Esophagus squamous epithelium (tissue), 5 donors: ENCODE measurements at places on chromosomes 2 and 18.

DNA sequence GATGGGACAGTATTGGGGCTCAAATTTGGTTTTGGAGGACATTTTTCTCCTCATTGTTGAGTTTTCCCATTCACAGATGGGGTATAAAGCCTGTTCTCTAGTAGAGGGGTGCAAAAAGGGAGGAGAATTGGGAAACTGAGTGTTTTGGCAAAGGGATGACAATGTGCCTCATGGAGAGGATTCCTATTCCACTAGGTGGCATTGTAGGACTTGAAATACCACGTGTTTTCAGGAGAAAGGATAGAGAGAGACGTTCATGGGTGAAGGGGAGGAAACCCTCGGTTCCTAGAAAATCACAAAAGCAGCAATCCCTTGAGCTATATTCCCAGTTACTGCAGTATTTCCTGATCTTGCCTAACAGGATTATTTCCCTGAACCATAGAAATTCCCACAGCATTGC is 113.7 kb upstream of the SRD5A2 start:
- no peak for DNase-seq

DNA sequence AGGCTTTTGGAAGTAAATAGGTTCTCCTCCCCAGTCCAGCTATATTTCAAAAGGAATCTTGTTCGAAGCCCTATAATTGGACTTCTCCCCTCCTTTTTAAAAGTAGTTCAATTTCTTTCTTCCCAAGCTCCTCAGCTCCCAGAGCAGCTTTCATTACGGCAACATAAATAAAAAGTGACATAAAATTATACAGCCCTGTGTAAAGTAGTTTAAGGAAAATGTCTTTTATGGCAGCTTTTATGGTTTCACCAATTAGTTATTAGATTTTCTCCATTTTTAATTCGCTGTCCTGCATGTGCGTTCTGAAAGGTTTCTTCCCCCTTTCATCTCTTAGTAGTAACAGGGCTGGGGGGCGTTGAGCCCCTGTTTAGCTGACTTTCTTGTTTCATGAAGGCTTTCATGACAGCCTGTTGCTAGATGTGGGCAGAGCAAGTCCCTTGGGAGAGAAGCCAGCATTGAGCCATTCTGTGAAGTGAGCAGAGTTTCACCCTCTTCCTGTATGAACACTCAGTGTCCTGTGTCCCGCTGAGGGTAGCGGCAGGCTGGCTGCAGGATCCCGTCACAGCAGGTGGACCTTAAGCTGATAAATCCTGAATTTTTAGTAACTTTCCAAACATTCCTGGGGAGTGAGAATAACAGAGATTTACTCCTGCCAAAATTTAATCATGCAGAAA is 229.7 kb upstream of the SPRED2 start:
- DNase-seq = no peak

DNA sequence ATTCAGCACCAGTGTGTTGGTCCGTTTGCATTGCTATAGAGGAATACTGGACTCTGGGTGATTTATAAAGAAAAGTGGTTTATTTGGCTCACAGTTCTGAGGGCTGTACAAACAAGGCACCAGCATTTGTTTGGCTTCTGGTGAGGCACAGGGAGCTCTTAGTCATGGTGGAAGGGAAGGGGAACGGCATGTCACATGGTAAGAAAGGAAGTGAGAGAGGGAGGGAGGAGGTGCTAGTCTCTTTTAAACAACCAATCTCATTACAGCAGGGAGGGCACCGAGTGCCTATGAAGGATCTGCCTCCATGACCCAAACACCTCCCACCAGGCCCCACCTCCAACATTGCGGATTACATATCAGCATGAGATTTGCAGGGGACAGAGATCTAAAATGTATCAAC is 143.9 kb upstream of the DLX2 start:
- no peak for DNase-seq

DNA sequence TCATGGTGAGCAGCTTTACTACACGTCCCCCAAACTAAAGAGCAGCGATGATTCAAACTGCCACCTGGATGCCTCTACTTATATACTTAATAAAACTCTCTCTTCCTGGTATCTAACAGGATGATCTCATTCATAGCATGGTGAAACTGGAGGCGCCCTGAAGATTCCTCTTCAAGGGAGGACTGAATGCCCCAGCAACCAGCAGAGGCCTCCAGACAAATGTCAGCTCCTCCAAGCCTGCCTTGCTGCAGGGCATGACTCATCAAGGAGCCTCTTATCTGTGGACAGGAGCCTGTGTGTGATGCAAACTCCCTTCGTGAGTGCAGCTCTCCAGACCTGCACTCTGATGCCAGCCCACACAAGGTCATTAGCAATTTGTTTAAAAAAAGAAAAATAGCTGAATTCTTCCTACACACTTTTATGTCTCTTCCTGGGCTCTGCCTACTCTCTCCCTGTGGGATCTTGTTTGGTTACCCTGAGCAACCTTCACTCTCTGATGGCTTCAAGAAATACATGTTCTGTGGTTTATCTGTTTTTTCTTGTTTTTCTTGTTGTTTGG is 30.2 kb downstream of the LONRF2 start:
- no peak for DNase-seq

GRCh38 chr2:187986390-187987105 is 305.1 kb upstream of the GULP1 start:
- DNase-seq = no peak

GRCh38 chr18:35463050-35463449 is 34.7 kb downstream of the INO80C start:
- no peak for DNase-seq

- DNase-seq = no peak
Measured at GRCh38 chr2:36277146-36277808, 78.3 kb upstream of the CRIM1 start.

DNA sequence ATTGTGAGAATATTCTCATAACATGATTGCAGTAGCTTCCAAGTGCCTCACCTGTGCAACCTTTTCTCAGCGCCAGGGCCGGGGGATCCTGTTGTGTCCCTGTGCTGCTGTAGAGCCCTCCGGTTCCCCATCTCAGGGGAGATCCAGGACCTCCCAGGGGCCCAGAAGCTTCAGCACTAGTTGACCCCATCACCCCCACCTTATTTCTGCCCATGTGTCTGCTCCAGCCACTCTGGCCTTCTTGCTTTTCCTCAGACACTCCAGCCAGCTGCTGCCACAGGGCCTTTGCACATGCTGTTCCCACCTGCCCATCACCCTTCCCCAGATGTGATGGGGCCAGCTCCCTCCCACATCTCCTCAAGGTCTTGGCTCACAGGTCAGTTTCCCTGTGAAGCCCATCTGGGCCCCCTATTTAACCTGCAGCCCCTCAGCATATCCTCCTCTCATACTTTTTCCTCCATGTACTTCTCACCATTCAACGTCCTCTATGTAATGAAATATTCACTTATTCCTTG is 226.5 kb downstream of the SEPTIN10 start:
- no peak for DNase-seq

GRCh38 chr18:13007248-13007560 is 16.0 kb downstream of the CEP192 start:
- DNase-seq = no peak

DNA sequence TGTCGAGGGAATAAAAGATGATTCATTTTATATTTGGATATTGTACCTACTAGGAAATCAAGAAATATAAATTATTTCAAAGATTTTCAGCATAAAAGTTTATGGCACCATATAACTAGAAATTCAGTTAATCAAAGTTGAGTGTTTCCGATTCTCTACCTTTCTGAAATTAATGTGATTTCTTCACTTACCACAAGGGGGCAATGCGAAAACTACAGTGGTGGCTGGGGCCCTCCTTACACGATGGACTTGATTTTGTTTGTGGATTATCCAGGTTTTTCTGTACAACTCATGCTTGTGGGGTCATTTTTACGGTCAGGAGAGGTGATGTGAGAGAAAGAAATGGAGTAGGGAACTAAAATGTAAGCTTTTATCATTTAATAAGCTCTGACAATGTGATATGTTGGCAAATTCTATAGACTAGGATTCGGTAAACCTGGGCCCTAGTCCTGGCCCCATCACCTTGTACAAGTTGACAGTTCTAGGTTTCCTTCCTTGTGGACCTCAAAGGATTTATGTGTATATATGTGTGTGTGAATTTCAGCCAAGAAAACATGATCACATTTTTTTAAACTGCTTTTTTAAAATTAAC is 47.6 kb downstream of the G6PC2 start:
- no peak for DNase-seq

DNA sequence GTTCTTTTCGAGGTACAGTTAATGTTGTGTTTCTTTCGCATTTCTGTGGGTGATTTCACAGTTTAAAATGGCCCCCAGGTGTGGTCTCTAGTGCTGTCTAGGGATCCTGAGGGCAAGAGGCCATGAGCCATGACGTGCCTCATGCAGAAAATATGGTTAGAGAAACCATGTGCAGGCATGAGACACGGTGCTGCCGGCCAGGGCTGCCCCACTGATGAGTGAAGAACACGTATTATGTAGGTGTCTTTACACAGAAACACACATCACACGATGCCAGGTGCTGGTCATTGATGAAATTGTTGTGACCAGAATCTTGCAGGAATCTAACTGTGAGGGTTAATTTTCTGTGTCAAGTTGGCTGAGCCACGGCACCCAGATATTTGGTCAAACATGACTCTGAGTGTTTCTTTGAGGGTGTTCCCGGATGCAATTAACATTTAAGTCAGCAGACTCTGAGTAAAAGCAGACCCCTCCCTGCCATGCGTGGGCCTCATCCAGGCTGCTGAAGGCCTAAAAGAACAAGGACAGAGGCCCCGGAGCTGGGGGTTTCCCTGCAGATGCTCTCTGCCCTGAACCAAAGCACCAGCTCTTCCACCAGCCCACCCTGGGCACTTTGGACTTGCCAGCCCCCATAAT is 463.0 kb upstream of the MYT1L start:
- no peak for DNase-seq

DNA sequence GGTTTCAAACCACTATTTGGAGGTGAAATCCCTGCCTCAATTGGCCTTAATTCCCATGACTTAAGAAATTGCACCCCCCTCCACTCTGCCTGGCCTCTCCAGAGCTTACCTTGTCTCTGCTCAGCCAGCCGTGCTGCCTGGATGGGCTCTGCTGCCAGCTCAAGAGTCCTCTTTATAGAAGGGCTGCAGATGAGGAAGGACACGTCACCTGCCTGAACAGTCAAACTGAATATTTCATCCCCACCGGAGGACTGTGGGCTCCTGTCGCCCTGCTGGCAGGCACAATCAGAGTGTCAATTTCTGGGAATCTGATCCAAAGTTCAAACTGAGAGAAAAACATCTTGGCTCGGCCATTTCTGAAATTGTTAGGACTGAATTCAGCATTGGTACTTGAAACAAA is at the start of gene OTOS:
Gene OTOS, minus strand, starts transcription at position 148 of the 400 bp plus-strand sequence. CDS start 332 bp downstream, outside the sequence.
- no peak for DNase-seq

GRCh38 chr2:3453190-3453999 is 65.9 kb downstream of the ADI1 start:
- DNase-seq = no peak

DNA sequence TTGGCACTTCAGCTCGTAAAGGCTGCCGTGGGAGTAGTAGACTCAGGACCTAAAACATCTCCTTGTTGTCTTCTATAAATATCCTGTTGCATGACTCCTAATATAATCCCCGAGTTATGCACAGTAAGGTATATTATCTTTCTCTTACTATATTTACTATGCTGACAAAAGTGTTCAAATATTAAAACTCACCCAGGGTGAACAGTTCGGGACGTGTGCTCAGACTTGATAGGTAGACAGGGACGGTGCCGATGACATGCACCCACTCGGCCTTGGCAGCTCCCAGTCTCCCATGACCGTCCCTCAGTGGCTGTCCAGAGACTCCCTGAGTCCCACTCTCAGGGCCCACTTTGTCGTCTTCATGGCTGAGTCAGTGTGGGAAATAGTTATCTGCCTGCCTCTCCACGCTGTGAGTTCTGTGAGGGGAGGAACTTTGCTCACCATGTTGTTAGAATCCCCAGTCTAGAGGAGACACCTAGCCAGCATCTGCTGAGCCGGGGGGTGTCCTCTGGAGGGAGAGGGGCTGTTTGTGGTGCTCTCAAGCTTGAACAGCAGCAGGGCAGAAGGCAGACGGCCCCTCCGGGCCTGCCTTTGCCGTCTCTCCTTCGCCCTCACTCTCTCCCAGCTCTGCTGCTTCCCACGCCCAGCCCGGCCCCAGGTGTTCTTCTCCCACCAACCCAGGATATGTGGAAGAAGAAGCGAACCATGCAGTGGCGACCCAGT is 75.0 kb downstream of the DGKD start:
- DNase-seq = no peak

GRCh38 chr2:237324405-237324831 is 89.5 kb downstream of the COL6A3 start:
- DNase-seq = no peak

GRCh38 chr18:12589448-12589847 is 68.5 kb downstream of the SPIRE1 start:
- no peak for DNase-seq

- no peak for DNase-seq
Measured at GRCh38 chr2:113974727-113975126, 84.8 kb downstream of the ACTR3 start.

GRCh38 chr2:47737191-47737975 is 45.6 kb upstream of the MSH6 start:
- no peak for DNase-seq

GRCh38 chr18:22188559-22189267 is 19.3 kb downstream of the GATA6 start:
- DNase-seq = no peak

GRCh38 chr18:51253476-51253875 is 56.0 kb upstream of the MEX3C start:
- no peak for DNase-seq
